NCI-H510A (cell line): ENCODE measurements at places on chromosomes 11 and 22.

DNA sequence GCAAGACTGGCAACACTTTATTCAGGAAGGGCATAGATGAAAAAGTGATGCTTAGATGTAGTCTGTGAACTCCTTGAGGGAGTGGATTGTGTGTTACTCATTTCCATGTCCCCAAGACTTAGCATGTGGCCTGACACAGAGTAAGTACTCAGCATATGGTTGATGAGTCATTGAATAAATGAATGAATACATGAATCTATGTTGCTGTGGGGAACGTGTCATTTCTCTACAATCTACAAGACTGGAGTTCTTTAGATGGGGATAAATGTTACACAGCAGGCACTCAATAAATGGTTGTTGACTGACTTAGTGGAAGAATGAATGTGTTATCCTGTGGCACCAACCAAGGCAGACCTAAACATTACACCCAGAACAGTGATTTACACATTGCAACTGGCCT is 17.9 kb downstream of the BPIFC start:
- no peak for DNase-seq

DNA sequence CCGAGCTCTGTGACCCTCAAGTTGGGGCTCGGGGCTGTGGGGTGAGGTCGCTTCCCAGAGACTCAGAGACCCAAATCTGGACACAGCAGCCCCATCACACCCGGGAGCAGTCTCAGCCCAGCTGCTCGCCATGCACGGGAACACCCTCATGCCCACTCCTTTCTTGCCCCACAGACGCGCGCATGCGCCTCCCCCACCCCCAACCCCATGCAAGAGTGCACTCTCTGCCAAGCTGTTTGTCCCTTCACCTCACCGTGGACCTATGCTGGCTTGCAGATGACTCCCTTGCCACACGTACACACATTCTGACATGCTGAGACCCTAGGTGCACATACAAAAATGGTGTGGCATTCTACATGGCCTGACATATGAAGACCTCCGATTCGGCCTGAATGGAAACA is 478 bp upstream of the CD248 start:
- DNase-seq = no peak

DNA sequence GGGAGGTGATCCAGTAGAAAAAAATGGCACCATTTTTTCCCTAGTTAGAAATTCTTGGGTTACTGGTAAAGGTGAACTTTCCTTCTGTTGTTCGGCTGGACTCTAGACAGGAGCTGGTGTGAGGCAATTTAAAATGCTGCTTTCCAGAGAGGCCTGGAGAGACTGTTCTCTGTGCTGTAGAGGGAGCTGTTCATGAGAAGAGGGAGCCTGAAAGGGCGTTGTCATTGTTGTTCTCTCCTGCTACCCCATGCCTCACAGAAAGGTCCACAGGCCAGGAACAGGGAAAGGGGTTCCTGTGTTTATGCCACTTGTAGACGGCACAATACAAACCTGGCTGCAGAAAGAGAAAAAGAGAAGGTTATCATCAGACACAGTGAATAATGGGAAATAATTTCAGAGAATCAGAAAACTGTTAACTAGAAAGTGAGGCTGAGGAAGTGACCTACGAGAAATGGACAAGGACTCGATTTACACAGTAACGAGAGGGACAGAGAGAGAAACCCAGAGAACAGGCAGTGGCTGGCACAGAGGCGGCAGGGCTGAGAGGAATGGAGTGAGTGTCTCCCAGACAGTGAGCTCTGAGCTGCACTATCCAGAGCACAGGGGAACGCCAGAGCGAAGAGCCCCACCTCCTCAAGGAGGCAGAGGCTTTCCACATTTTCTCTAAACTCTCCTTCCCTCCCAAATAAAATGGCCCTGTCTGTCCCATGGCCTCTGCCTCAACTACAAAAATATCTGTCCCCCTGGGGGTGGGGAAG is 109.2 kb downstream of the RRM1 start:
- DNase-seq = no peak

DNA sequence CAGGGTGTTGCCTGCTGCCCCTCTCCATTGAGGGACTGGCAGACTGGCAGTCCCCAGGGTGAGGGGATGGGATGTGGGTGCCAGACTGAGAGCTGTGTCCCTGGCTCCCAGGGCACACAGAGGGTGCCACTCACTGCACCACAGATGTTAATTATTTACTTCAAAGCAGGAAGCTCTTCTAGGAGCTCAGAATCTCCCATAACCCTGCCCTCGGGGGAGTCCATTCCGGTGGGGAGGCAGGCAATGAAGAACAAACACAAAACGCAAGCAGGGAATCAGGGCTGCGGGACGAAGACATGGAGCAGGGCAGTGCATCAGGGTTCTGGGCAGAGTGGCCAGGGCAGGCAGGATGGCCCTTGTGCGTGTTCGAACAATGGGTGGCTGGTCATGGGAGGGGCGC is 24.4 kb upstream of the FLRT1 start:
- DNase-seq = no peak

DNA sequence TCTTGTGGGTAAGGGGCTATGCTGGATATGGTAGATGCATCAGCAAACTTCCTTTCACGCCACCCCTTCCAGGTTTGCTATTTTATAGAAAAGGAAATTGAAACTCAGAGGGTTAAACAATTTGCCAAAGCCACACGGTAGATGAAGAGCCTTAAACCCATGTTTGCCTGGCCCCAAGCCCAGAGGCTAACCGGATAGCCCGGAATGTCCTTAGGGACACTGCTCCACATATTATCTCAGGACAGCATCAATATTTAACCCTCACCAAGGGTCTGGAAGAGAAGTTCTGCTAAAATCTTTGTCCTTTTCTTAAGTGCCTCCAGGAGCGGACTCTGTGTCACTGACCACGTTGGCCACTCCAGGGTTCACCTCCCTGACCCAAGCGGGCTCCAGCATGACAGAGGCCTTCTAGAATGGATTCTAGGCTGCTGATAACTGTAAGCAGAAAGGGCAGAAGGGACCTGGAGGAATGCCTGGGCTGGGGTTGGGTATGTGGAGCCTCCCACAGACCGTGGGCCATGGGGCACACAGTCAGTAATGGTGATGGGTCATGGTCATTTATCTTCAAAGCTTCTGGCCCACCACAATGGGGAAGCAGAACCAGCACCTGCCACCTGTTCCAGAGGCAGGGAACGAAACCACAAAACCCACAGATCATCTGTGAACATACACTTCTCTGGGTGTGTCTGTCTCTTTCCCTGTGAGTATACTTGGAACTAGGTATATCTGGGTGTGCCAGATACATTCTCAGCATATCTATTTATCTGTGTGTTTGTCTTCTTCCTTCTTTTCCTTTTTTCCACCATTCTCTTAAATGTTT is 5.4 kb upstream of the TMEM86A start:
- DNase-seq = no peak

GRCh38 chr11:129695571-129696308 is 119.9 kb upstream of the TMEM45B start:
- DNase-seq = no peak

DNA sequence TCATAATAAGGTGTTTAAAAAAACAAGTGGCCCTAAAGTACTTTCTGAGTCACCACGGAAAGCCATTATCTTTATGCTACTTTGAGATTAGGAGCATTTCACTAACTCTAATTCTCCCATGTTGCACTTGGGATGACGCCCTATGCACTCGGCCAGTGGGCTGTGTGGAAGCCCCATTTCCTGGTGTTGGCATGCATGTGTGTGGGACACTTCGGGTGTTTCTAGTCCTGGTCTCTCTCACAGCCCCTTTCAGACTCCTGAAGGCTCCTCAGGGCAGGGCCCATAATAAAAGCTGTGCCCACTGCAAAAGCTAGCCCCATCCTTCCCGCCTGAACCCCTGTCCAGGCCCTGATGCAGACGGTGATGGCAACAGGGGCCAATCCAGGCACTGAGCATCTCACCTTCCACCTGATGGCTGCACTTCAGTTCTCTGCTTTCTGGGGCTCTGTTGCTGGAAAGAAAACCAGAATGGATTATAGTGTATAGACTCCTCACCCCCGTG is 14.9 kb upstream of the FXYD2 start:
- DNase-seq = no peak

DNA sequence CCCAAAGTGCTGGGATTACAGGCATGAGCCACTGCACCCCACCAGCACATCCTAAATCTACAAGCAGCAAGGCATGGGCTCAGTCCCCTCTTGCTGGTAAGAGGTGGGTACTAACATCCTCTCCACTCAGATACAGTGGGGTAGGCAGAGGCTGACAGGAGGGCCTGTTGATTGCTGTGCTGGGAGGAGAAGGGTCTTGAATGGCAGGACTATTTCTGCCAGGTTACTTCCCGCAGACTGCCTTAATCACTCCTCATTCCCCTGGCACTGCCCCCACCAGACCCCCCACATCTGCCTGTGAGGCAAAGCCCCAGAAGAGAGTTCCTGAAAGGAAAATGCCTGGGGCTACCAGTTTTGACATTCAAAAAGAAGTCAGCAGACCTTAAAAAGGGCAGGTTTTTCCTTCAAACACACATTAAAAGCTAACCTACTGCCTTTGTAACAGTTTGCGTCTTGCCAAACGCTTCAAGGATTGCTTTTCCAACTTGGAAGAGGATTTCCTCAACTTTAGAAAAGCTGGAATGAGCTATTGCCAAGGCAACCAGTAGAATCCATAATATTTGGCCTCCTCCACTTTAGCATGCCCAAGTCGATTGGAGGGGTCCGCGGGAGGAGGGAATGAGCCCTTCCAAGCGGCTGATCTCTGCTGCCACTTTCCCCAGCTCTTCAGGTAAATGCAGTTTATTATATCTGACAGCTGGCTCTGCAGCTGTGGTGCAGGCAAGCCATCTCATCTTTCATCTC is 62.0 kb downstream of the FDX1 start:
- peak; percentile 17 for DNase-seq

DNA sequence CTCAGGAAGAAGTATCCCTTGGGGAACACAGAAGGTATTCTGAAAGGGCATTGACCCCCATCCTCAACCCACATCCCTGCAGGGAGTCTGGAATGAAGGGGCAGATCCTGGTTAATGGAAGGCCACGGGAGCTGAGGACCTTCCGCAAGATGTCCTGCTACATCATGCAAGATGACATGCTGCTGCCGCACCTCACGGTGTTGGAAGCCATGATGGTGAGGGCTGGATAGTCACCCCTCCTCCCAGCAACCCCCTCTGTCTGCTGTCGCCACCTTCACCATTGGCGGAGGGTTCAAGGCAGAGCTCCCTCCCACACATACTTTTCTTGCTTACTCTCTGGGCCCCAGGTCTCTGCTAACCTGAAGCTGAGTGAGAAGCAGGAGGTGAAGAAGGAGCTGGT is 5.3 kb downstream of the ABCG4 start:
- DNase-seq = no peak

- no peak for DNase-seq
These were observed 139.4 kb downstream of the SHANK2 start for GRCh38 chr11:71112990-71113389.

GRCh38 chr11:1076061-1076665 is 1.5 kb downstream of the MUC2 start:
- DNase-seq = no peak

GRCh38 chr11:9639099-9639498 is 24.8 kb upstream of the SWAP70 start:
- DNase-seq = no peak

- no peak for DNase-seq
These were observed 234.7 kb downstream of the BRD1 start for GRCh38 chr22:49592780-49593501.
